ENCODE measurements at places on chromosomes 4 and X. TPM values are rescaled to one million over a fixed set of nuclear protein-coding genes. Genes with fewer than 3 reads are reported as not detected.

UGT2B10 gene
- total RNA-seq: not detected

CORIN gene
- 1.0 TPM for total RNA-seq

NKAP gene
- 13.8 TPM for total RNA-seq

GRCh38 chr4:83731609-83732008 is 195.7 kb downstream of the GPAT3 start:
- no peaks in the 10 kb centered on the region for H3K36me3 ChIP-seq
- no peaks in the 10 kb centered on the region for H3K4me1 ChIP-seq
- peaks cover 23% of the 10 kb centered on the region for H3K27me3 ChIP-seq
- no peak overlapping the region for H3K4me3 ChIP-seq
- H3K27ac ChIP-seq: no peak overlapping the region

DNA sequence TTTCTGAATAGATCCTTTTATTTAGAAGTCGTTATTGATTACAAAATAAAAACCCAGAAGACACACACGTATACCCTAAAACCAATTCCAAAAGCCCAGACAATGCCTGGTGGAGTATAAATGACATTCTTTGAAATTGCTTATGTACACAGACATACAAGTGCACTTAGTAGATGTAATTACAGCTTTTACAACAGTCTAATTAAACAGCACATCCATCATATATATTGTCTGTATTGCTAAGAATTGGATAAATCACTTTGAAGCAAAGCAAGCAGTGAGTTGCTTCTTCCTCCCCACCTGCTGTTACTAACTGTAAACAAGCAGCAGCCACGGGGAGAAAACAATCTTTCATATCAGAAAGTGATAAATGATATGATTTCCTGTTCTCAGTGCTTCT is 645.7 kb downstream of the TLL1 start:
- no peaks in the 10 kb centered on the region for H3K36me3 ChIP-seq
- DNase-seq: no peak
- no peaks in the 10 kb centered on the region for H3K27me3 ChIP-seq
- no peaks in the 10 kb centered on the region for H3K4me1 ChIP-seq
- H3K27ac ChIP-seq: no peak overlapping the region
- H3K4me3 ChIP-seq: no peak overlapping the region

GRCh38 chr4:108570993-108571569 is 49.3 kb upstream of the RPL34 start:
- H3K36me3 ChIP-seq: no peaks in the 10 kb centered on the region
- H3K27me3 ChIP-seq: no peaks in the 10 kb centered on the region
- DNase-seq: peak; percentile 29
- no peak overlapping the region for H3K27ac ChIP-seq

DNA sequence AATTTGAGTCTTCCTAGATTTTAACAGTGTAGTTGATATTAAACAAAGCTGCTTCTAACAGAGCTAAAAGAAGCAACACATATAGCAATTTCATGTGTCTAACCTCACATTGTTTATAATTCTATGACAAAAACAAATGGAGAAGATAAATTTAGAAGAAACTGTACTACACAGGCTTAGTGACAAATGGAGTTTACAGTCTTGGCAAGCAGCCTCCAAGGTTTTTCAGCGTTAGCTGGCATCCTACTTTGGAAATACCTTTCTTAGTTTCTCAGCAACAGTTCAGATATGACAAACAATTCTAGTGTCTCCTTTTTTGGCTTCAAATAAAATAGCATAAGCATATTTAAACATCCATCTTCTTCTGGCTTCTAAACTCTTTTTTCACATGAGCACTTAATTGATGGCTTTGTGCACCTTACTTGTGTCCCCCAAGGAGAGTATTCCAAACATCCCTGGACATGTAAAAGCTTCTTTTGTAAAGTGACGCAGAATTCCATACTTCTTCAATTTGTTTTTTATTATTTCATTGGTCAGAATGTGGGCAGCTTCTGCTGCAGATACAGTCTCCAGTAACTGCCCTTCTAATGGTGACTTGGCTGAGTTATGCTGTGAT is 249.8 kb downstream of the ANTXR2 start:
- DNase-seq: peak; percentile 12
- H3K27me3 ChIP-seq: no peaks in the 10 kb centered on the region
- H3K4me1 ChIP-seq: peaks cover 8% of the 10 kb centered on the region
- no peak overlapping the region for H3K27ac ChIP-seq

DNA sequence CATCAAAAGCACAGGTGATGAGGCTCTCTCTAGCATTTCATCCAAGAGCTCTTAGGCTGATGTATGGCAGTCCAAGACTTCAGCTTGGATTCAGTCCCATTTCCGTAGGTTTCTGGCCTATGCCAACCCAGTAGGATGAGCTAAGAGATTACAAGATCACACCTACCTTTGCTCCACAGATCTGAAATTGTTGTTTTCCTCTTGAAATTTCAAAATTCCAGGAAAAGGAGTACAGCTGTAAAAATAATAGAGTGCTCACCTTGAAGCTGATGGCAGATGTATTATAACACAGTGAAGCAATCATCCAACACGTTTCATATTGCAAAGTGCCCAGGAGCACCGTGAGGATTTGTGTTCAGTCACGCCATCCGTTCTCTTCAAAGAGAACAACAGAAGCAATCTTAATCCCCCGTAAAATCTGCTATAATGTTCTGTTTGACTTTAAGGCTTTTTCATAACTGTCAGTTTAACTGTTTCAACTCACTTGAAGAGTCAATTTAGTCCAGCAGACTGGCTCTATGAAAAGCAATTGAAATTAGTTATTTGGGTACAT is 137.5 kb downstream of the CPE start:
- peaks cover 11% of the 10 kb centered on the region for H3K4me1 ChIP-seq
- no peaks in the 10 kb centered on the region for H3K27me3 ChIP-seq
- no peak overlapping the region for H3K4me3 ChIP-seq
- H3K27ac ChIP-seq: no peak overlapping the region

DNA sequence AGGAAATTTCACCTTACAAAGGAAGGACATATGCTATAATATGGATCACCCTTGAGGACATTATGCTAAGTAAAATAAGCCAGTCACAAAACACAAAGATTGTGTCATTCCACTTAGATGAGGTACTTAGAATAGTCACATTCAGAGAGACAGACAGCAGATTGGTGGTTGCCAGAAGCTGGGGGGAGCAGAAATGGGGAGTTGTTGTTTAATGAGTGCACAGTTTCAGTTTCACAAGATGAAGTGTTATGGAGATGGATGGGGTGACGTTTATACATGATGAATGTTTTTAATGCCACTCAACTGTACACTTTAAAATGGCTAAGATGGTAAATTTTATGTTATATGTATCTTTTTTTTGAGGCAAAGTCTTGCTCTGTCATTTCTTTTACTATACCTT is 14.8 kb upstream of the SPON2 start:
- H3K27me3 ChIP-seq: no peaks in the 10 kb centered on the region
- H3K4me3 ChIP-seq: no peak overlapping the region
- peaks cover 11% of the 10 kb centered on the region for H3K4me1 ChIP-seq
- DNase-seq: no peak
- no peaks in the 10 kb centered on the region for H3K36me3 ChIP-seq
- H3K27ac ChIP-seq: no peak overlapping the region

- H3K27ac ChIP-seq: peak within 1 kb of the TSS; percentile 77
- peaks cover 37% of the 10 kb centered on the region for H3K4me1 ChIP-seq
- DNase-seq: peak; percentile 86
- peak within 1 kb of the TSS; percentile 84 for H3K4me3 ChIP-seq
- no peaks in the 10 kb centered on the region for H3K36me3 ChIP-seq
Measured at GRCh38 chrX:13688958-13689740, at the start of gene RAB9A. Gene RAB9A, plus strand, starts transcription at chrX:13689128. Its CDS starts 19,619 bp downstream, at chrX:13708747.

DNA sequence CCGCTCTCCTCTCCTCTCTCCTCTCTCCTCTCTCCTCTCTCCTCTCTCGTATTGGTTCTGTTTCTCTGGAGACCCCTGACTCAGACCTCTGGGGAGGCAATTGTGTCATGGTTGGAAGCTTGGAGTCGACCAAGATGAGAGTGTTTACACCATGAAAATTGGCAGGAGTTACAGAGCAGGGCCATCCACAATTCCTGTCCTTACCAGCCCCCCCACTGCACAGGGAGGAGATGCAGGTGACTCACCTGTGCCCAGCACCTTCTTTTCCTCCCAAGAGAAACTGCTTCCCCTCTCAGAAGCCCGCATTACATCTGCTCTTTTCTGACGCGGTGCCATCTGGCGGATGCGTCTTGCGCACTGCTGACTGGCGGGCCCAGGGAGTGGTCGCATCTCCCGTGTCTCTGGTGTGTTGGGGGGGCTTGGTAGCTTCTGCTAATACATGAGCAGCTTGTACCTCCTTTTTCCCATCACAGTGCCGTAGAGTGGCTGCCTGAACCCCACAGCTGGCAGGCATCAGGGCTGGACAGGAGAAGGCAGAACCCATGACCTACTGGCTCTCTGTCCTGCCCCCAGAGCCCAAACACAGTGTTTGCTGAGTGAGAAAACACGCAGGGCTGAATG is 31.4 kb upstream of the GPR78 start:
- peaks cover 6% of the 10 kb centered on the region for H3K4me1 ChIP-seq
- DNase-seq: peak; percentile 24
- H3K27me3 ChIP-seq: no peaks in the 10 kb centered on the region
- H3K27ac ChIP-seq: peak overlapping the region; percentile 46
- no peaks in the 10 kb centered on the region for H3K36me3 ChIP-seq

GRCh38 chr4:140724760-140725159 is 31.4 kb downstream of the TBC1D9 start:
- H3K4me3 ChIP-seq: no peak overlapping the region
- H3K36me3 ChIP-seq: peaks cover 7% of the 10 kb centered on the region
- no peaks in the 10 kb centered on the region for H3K27me3 ChIP-seq
- DNase-seq: peak; percentile 70
- no peak overlapping the region for H3K27ac ChIP-seq
- H3K4me1 ChIP-seq: peaks cover 19% of the 10 kb centered on the region

DNA sequence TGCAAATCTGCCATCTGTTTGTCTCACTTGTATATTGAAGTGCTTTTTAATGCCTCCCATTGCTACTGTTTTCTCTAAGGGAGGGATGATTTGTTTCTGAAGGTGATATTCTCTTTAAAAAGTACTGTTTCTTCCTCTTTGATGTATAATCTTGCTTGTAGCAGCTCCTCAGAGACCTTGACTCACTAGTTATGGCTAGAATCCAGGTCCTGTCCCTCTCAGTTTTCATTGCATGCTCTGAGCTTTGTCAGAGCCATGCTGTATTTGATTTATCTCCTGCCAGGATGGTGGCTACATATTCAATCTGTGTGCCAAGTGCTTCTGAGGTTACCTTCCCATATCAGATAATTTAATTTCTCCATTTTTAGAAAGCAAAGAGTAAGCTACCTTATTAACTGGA is 56.0 kb downstream of the GLUD2 start:
- no peak overlapping the region for H3K27ac ChIP-seq
- no peak overlapping the region for H3K4me3 ChIP-seq
- H3K4me1 ChIP-seq: no peaks in the 10 kb centered on the region
- H3K36me3 ChIP-seq: no peaks in the 10 kb centered on the region
- peak; percentile 37 for DNase-seq

- DNase-seq: peak; percentile 41
- H3K36me3 ChIP-seq: peaks cover 20% of the 10 kb centered on the region
- H3K27ac ChIP-seq: no peak overlapping the region
- H3K4me1 ChIP-seq: no peaks in the 10 kb centered on the region
Measured at GRCh38 chr4:1026115-1026514, 14.7 kb downstream of the FGFRL1 start.

DNA sequence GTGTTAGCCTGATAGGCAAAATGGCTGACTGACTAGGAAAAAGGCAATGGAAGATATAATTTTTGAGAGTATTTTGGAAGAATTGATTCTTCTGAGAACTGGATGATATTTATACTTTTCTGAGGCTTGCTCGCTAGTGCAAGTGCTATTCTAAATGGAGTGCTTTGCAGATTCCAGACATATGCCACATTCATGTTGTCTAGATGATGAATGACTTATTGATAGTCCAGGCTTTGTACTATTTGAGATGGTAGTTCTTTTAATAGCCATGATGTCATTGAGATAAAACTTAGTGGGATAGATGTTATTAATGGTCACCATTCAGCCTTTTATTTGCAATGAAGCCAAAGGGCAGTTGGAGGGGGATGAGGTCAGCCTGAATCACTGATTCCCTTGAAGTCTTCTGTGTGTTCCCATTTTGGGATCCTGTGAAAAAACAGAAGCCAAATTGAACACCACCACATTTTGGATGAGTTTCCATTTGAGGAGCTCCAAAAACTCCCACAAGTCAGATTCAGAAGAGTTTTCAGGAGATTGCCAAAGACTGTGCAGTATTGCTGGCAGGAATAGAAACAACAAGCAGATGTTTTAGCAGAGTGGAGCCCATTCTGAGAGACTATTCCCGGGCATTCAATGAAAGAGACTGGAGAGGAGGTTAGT is 184.1 kb downstream of the IL1RAPL2 start:
- H3K36me3 ChIP-seq: no peaks in the 10 kb centered on the region
- H3K4me3 ChIP-seq: no peak overlapping the region
- no peak for DNase-seq
- H3K27ac ChIP-seq: no peak overlapping the region

GRCh38 chr4:123379392-123379791 is 17.2 kb upstream of the SPRY1 start:
- H3K4me1 ChIP-seq: no peaks in the 10 kb centered on the region
- no peaks in the 10 kb centered on the region for H3K36me3 ChIP-seq
- H3K27ac ChIP-seq: no peak overlapping the region
- no peaks in the 10 kb centered on the region for H3K27me3 ChIP-seq
- no peak overlapping the region for H3K4me3 ChIP-seq

DNA sequence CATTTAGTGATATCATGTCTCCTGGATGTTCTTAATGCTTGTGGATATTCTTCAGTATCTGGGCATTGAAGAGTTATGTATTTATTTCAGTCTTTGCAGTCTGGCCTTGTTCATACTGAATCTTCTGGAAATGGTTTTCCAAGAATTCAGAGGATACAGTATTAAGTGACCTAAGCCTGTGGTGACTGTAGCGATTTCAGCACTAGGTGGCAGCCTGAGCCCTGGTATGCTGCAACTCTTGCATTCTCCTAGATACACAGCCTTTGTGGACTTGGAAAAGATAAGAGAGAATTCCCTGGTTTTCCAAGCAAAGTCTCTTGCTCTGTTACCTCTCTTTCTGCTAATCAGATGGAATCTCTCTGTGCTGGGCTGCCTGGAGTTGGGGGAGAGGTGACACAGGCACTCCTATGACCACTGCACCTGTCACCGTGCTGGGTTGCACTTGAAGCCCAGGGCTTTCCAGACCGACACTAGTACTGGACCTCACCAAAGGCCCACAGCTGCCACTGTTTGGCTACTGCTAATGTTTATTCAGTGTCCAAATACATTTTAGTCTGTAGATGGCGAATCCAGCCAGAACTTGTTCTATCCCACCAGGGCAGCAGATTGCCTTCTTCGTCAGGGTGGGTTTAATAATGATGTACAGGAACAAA is 19.3 kb upstream of the SPIN2A start:
- peak; percentile 51 for DNase-seq
- H3K36me3 ChIP-seq: no peaks in the 10 kb centered on the region
- no peak overlapping the region for H3K4me3 ChIP-seq
- no peak overlapping the region for H3K27ac ChIP-seq
- no peaks in the 10 kb centered on the region for H3K4me1 ChIP-seq

DNA sequence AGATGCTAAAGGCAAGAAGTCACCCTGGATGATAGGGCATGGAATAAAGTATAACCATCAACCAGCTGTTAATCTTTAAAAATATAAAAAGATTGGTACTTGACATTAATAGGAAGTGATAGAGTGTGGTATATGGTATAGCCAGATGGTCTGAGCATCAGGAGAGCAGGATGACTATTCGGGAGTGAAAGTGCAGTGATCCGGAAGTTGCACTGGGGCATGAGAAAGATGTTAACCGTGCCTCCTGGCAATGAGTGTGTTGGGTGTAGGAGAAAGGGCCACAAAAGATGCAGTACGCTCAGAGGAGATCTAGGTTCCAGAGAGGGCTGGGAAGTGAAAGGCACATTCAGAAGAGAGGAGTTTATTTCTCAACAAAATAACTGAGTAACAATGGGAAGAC is 65.0 kb downstream of the TSPAN7 start:
- no peak overlapping the region for H3K27ac ChIP-seq
- H3K4me1 ChIP-seq: no peaks in the 10 kb centered on the region
- H3K36me3 ChIP-seq: no peaks in the 10 kb centered on the region
- peaks cover 51% of the 10 kb centered on the region for H3K27me3 ChIP-seq
- H3K4me3 ChIP-seq: no peak overlapping the region
